ENCODE measurements at places on chromosomes 1 and 21. TPM values are rescaled to one million over a fixed set of nuclear protein-coding genes. Genes with fewer than 3 reads are reported as not detected.
A peak's percentile ranks its signal among the peaks of the same experiment; 100 is the strongest.

DNA sequence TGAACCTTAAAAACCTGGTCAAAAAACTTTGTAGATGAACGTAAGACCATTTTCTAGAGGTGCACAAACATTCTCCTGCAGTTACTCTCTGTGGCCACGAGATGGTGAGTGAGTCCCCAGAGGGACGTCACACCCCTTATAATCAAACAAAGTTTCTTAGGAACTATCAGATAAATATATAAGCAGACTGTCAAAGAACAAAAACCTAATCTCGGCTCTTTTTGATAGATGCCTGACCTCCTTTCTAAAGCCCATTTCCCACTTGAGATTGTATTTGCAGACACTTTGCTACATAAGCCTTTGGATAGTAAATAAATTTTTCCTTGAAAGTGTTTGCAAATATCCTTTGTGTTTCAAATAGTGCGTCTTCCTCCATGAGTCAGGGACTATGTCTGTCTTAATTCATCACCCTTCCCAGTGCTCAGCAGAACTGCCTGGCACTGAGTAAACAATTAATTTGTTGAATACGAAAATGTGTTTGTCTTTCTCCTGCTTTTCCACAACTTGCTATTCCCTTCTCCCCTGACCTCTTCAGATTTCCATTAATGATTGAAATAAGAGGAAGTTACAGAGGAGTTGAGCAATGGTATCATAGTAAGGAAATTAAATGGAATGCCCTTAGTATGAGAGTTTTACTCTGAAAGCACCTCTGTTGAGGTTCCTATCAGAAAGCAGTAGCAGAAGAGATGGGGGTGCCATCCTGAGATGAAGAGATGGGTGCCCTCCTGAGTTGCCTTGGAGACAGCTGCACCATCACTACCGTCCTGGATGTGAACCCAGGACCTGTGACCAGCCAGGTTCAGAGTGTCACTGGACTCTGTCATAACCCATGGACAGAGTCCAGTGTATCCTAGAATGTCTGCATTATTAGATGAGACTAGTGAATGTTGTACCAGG, 57.8 kb upstream of the RAVER2 start:
- no peak overlapping the region for H3K27ac ChIP-seq
- H3K4me3 ChIP-seq: no peak overlapping the region
- DNase-seq: peak; percentile 55
- no peaks in the 10 kb centered on the region for H3K36me3 ChIP-seq
- no peaks in the 10 kb centered on the region for H3K4me1 ChIP-seq
- no peaks in the 10 kb centered on the region for H3K27me3 ChIP-seq

DNA sequence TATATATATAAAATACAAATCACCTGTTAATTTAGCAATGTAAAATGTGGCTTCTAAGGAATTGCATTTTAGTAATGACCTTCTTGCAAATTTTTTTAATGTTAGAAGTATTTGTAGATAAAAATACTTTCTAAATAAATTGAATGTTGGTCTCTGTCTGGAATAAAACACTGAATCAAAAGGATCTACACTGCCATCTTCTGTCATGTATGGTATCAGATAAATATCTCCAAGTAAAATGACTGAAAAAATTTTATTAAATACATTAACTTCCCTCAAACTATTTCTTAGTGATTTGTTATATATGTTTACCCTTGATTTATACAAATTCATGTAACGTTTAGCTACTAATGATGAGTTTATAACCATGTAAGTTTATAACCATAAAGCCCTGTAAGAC, 2029.3 kb downstream of the MRPL39 start:
- H3K36me3 ChIP-seq: no peaks in the 10 kb centered on the region
- H3K27me3 ChIP-seq: no peaks in the 10 kb centered on the region
- DNase-seq: no peak
- no peak overlapping the region for H3K27ac ChIP-seq
- no peaks in the 10 kb centered on the region for H3K4me1 ChIP-seq

DNA sequence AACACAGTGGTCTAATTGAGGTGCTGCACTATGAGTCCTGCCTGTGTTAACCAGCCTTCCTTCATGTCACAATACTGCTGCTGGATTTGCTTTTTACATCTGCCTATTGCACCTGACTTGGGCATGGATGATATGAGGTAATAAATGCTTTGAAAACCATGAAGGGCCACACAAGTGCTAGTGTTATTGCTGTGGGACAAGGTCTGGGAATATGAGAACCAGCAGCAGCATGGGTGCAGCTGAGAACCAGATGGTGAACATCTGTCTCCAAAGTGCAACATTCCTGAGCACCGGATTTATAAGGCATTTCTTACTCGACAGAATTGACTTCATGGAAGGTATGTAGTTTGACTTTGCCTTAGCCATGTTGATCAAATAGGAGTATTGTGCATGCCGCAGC, 16.6 kb downstream of the TRIM45 start:
- no peaks in the 10 kb centered on the region for H3K4me1 ChIP-seq
- no peak overlapping the region for H3K27ac ChIP-seq
- no peaks in the 10 kb centered on the region for H3K36me3 ChIP-seq
- DNase-seq: no peak

- H3K27me3 ChIP-seq: no peaks in the 10 kb centered on the region
- DNase-seq: no peak
- H3K36me3 ChIP-seq: no peaks in the 10 kb centered on the region
- H3K4me1 ChIP-seq: no peaks in the 10 kb centered on the region
- H3K27ac ChIP-seq: no peak overlapping the region
- no peak overlapping the region for H3K4me3 ChIP-seq
Observed at GRCh38 chr21:37338671-37339551, 27.7 kb upstream of the DYRK1A start.

- no peak for DNase-seq
- H3K27ac ChIP-seq: no peak overlapping the region
- H3K36me3 ChIP-seq: no peaks in the 10 kb centered on the region
- peaks cover 14% of the 10 kb centered on the region for H3K27me3 ChIP-seq
- H3K4me1 ChIP-seq: peaks cover 13% of the 10 kb centered on the region
Observed at GRCh38 chr21:43195121-43196021, 26.6 kb downstream of the CRYAA start.

The DNAH14 gene
- total RNA-seq: not detected

The GNPAT gene
- total RNA-seq: 49.0 TPM

- no peak for DNase-seq
- H3K27ac ChIP-seq: no peak overlapping the region
- H3K4me3 ChIP-seq: no peak overlapping the region
- H3K36me3 ChIP-seq: no peaks in the 10 kb centered on the region
- peaks cover 7% of the 10 kb centered on the region for H3K27me3 ChIP-seq
- no peaks in the 10 kb centered on the region for H3K4me1 ChIP-seq
Observed at GRCh38 chr1:203544485-203544884, 50.5 kb downstream of the OPTC start.

The CD247 gene
- 2.5 TPM for total RNA-seq

DNA sequence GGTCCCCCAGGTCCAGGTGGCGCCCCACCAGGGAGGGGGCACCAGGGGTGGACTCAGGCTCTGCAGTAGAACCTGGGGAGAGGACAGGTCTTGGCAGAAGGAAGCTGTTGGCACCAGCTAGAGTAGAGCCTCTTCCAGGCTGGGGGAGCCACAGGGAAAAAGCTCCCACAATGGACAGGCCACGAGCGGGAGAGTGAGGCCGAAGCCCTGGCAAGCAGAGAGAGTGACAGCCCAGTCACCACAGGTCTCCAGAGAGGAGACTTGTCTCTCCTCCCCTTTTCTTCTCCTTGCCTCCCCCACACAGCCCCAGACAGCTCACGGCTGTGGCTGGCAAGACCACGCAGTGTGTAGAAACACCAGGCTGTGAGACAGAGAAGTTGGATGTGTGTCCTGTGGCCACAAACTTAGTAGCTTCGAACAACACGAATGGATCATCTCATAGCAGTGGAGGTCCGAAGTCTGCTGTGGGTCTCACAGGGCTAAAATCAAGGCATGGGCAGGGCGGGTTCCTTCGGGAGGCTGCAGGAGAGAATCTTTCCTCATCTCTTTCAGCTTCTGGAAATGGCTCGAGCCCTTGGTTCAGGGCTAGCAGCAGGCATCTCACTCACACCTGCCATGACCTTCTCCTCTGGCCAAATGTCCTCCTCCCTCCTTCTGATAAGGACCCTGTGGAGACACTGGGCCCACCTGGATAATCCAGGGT, 3.3 kb downstream of the KRTAP12-4 start:
- H3K36me3 ChIP-seq: no peaks in the 10 kb centered on the region
- no peak for DNase-seq
- H3K4me3 ChIP-seq: no peak overlapping the region
- H3K27ac ChIP-seq: no peak overlapping the region
- H3K27me3 ChIP-seq: no peaks in the 10 kb centered on the region

The SLC1A7 gene
- total RNA-seq: not detected

DNA sequence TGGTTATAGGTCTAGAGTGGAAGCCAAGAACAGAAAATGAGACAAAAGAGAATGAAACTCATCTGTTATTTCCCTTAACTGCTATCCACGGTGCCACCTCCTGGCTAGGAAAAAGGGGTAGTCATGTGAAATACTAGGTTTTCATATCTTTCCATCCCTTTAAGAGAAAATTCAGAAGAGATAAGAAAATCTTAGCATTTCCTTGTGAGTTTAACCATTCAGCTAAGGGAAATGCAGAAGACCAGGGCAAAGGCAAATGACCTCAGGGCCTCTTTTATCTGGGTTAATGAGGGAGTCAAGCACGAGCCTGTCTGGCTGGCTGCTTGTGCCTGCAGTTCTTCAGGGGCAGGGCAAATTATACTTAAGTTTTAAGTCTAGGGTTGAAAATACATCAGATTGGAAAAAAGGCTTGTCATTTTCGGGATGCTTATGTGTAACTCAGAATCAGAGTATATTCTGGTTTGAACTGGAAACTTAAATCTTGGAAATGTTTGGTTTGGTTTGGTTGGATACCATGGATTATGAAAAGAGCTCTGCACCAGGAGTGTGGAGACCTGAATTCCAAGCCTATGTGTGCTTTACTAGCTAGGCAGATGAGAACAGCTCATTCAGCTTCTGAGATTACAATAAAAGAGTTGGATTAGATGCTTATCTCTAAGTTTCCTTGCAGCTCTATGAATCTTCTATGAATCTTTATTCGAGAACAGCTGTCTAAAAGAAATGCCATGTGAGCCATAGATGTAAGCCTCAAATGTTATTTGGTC, 19.9 kb downstream of the NIBAN1 start:
- H3K36me3 ChIP-seq: no peaks in the 10 kb centered on the region
- H3K27me3 ChIP-seq: no peaks in the 10 kb centered on the region
- H3K27ac ChIP-seq: no peak overlapping the region
- no peak for DNase-seq
- H3K4me3 ChIP-seq: no peak overlapping the region

The SPRR1A gene
- total RNA-seq: not detected

The AUNIP gene
- 0.27 TPM for total RNA-seq

GRCh38 chr1:178844436-178844835, 26.4 kb downstream of the ANGPTL1 start:
- no peak overlapping the region for H3K4me3 ChIP-seq
- H3K4me1 ChIP-seq: no peaks in the 10 kb centered on the region
- DNase-seq: no peak
- H3K36me3 ChIP-seq: peaks cover 43% of the 10 kb centered on the region
- H3K27me3 ChIP-seq: no peaks in the 10 kb centered on the region
- no peak overlapping the region for H3K27ac ChIP-seq

The HEYL gene
- 0.12 TPM for total RNA-seq

- H3K27ac ChIP-seq: no peak overlapping the region
- no peaks in the 10 kb centered on the region for H3K36me3 ChIP-seq
- DNase-seq: no peak
- peaks cover 8% of the 10 kb centered on the region for H3K4me1 ChIP-seq
Observed at GRCh38 chr1:221801773-221802516, 60.1 kb upstream of the DUSP10 start.

GRCh38 chr1:232016616-232017015, 390.0 kb downstream of the DISC1 start:
- no peak for DNase-seq
- H3K27ac ChIP-seq: no peak overlapping the region
- no peaks in the 10 kb centered on the region for H3K27me3 ChIP-seq

The ZYG11A gene
- 1.5 TPM for total RNA-seq

- no peak overlapping the region for H3K4me3 ChIP-seq
- H3K36me3 ChIP-seq: no peaks in the 10 kb centered on the region
- no peak overlapping the region for H3K27ac ChIP-seq
Observed at GRCh38 chr1:168719306-168720111, 9.5 kb downstream of the DPT start.

DNA sequence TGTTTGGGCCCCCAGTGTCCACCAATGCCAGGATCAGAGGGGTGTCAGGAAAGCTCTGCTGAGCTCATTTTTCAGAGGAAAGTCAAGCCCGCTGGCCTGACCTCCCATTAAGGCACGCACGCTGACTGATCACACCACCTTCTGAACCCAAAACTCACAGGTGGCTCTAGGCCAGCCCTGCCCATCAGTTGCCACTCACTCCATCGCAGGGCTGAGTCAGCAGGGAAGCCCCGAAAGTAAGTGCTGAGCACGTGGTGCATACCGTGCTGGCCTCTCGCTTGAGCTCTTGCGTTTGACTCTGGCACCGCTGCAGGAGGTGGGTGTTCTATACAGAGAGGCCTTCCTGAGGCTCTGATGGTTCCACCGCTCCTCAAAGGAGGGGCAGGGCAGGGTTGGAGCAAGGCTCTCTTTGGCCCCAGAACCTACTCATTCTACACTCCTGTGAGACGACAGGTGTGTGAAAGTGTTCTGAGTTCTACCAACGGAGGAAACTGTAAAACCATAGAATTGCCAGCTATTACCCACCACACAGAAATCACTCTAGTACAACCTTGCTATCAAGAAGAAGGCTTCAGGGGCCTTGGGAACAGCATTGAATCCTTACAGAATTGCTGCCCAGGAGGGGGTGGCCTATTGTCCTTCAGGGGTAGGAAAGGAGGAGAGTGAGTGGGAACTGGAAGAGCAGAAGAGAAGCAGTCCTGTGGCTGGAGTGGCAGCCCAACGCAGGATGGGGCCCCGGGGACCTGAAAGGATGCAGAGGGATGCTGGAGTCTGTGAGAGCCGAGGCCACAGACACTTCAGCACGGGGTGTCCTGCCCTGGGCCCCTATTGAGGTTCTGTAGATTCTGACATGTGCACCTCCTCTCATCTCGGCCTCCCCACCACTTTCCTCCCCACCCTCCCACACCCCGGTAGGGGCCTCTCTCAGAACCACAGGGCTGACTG, 214.7 kb upstream of the EDN2 start:
- H3K4me3 ChIP-seq: no peak overlapping the region
- DNase-seq: peak; percentile 48
- H3K27ac ChIP-seq: no peak overlapping the region
- H3K27me3 ChIP-seq: no peaks in the 10 kb centered on the region
- H3K4me1 ChIP-seq: peaks cover 12% of the 10 kb centered on the region
- no peaks in the 10 kb centered on the region for H3K36me3 ChIP-seq

The ADORA3 gene
- 0.39 TPM for total RNA-seq

The KRTAP10-2 gene
- not detected for total RNA-seq

Data from B cell (primary cell).